ENCODE measurements at places on chromosomes 2 and 18.

- no peak for ATAC-seq
Observed at GRCh38 chr2:160165996-160166395, 34.1 kb downstream of the ITGB6 start.

DNA sequence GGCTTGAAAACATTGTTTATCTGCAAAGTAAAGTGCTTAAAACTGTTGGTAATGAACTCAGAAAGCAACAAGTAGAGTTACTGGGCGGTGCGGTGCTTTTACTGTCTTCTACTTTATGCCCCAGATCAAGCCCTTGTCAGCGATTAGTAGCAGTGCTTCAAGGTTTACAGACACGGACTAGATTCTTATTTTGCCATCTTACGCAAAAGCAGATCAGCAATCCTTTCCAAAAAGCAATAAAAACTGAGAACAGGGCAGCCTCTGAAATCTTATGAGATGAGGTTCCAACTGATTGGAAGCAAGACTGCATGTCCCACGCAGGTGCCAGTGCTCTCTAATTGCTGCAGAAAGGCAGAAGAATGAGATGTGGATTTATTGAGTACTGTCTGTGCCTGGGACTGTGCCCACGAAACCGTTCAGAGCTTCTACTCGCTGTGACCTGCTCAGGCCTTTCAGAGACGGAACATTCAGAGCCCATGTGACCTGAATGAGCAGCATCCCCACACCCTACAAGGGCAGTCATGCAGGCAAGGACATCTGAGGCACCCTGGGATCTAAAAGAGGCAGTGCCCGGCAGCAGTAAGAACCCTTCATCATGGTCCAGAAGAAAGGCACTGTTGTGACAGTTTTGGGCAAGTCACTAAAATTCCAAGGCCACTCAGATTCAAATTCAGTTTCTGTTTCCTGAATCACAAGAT, 15.7 kb downstream of the COL4A3 start:
- peak; percentile 23 for ATAC-seq

- ATAC-seq = no peak
Observed at GRCh38 chr18:48851599-48851960, 99.2 kb downstream of the SMAD7 start.

DNA sequence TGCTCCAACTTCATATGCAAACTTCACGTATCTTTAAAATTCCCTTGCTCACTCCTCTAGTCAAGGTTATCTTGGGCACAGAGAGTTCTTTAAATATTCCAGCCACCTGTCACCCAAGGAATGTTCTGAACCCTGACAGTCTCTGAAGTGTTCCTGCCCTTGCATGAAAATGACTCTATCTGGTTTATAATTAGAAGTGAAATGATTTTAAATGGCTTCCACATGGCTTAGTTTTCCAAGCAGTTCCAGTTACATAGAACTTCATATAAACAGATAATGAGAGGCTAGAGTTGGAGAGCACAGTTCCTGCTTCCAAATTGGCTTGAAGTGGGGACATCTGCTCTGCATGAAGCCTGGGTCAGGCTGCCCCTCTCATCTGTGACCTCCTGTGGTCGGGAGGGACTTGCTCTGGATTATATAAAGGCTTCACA, 81.9 kb downstream of the SLC4A3 start:
- no peak for ATAC-seq

DNA sequence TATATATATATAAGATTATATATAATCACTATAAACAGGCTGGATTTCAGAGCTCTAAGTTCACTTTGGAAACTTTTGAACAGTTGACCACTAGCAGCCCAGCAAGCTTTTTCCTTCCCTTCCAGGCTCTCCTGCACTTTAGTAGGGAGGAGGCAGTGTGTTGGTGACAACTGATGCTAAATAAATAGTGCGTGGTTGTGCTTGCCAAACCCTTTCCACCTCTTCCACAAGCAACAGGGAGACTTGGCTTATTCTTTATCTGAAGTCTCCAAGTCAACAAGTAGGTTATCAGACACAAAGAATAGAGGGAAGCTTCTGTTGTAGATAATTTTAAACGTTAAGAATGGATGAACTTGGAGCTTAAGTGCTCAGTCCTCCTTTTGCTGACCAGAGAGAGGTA, 408.2 kb upstream of the HNRNPA3 start:
- no peak for ATAC-seq

DNA sequence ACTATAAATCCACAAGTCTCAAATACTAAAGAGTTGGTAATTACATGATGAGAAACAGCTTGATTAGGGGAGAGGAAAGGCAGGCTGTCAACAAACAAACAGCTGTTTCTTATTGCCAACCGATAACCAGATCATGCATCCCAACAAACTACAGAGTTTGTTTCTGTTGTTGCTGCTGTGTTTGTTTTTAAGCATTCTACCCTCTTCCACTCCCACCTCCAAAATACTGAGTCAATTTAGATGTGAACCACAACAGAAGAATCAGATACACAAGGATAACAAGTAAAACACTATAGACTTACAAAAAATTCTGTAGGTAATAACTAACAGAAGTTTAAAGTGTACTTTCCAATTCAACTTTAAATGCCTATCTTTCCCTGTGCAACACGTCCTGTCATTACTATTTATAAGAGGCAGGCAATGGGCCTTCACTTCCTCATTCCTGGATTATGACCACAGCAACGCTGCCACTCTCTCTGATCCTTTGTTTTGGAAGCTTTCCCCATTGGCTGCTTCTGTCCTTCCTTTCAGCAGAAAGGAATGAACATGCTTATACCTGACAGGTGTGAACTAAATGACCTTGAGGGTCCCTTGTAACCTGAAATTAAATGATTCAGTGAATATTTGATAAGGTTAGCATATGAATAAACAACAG, 152.0 kb downstream of the SRBD1 start:
- ATAC-seq = peak; percentile 89

DNA sequence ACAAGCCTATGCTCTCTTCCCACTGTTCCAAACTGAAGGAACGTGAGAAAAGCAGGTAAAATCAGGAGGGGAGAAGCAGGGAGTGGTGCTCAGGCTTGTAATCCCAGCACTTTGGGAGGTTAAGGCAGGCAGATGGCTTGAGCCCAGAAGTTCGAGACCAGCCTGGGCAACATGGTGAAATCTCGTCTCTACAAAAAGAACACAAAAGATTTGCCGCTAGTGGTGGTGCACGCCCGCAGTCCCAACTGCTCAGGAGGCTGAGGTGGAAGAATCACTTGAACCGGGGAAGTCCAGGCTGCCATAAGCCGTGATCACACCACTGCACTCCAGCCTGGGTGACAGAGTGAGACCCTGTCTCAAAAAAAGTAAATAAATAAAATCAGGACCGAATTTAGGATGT, 1.3 kb upstream of the TMSB10 start:
- no peak for ATAC-seq

DNA sequence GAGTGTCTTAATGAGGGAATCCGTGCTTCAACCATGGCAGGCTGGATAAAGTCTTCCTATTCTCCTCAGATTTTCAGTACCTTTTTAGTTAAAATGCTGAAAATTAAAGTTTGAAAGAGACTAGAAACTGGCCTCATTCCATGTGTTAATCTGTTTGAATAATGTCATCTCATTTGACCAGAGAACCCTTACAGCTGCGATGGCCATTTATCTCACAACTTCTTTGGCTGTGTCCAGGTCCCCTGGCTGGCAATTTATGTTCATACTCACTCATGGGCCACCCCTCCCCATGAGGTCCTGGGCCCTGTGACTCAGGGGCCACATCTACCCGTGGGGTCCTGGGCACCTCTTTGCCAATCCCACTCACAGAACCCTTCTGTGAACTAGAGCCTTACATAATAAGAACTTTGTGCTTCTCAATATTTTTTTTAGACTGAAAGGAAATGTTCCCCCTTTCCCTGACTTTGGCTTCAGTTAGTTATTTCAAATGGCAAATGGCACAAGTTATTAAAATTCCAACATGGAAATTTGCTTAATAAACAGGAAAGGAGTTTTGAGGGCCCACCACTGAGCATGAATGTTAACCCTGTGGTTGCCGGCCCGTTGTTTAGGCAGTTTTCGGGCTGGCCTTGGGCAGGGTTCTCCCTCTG, 134.6 kb downstream of the UXS1 start:
- no peak for ATAC-seq

DNA sequence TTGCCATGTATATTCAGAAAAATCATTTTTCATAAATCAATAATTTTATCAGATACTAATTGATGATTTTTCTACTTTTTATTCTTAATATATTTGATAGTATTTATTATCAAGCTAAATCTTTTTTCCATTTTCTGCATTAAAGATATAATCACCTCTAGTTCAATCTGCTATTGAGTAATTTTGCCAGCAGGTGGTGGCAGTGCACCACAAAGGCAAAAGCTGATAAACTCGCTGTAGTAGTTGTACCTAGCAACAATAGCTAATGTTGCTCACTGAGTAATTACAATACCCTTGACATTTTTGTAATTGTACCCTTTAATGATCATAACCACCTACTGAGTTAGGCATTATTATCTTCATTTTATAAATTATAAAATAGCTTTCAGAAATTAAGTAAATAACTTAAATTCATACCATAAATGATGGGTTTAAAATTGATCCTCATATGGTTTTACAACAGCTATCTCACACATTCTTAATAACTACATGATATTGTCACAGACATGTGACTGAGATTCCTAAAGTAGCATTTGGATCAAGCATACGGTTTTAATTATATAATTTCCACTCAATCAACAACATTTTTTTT, 52.0 kb upstream of the CALCRL start:
- peak; percentile 79 for ATAC-seq

GRCh38 chr2:8189316-8189715, 492.5 kb upstream of the ID2 start:
- ATAC-seq = no peak

DNA sequence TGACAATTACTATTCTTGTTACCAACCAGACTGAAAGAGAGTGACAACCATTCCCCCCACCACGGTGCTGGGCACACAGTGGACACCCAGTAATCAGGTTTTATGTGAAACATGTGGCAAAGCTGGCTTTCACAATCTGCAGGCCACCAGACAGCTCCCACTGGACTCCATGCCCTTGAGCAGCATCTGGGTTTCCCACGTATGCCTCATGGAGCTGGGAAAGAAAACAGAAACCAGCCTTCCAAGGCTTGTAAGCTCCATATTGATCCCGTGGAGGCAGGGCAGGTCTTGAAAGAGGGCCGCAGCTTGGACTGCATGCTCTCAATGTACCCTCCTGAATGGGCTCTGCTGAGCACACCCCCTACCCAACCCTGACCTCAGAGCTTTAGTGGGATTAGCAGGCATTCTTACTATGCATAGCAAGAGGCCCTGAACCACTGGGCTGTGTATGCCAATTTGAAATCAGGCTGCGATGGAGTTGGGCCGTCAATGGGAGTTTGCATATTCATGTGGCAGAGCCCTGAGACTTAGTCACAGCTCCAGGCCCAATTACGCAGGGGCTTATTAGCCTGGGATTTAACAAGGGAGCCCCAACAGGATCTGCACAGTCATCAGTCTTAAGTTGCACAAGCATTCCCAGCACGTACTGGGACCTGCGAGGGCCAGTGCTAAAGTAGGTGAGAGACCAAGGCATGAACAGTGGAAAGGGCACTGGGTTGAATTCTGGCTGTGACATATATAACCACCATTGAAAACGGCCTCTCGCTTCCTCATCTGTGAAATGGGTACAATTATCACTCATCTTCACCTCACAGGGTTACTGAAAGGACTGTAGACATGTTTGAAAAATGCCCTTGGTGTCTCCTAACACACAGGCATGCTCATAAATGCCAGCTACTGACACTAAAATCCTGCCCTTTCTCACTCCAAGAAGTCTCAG, 10.5 kb downstream of the C1QL2 start:
- ATAC-seq = no peak

GRCh38 chr2:210956101-210956500, 399.7 kb downstream of the CPS1 start:
- ATAC-seq = no peak

- ATAC-seq = no peak
Observed at GRCh38 chr2:226439337-226439736, 360.3 kb downstream of the IRS1 start.

- ATAC-seq = no peak
Observed at GRCh38 chr2:86073225-86073624, 32.5 kb downstream of the POLR1A start.

DNA sequence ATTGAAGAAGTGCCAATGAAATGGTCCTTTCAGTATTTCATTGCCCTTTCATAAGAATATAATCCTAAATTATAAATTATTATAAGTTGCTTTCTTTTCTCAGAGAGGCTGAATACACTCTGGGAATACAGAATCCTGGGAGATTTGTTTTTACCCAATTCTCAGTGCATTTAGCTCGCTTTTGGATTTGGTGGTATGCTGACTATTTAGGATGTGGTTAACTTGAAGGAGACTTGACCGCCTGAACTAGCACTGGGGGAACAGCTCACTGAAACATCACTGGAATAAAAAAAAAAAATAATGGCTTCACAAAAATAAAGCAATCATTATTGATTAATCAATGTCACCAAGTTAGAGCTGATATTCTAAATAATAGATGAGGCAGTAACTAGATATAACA, 10.2 kb downstream of the TNFAIP6 start:
- no peak for ATAC-seq
